DMS 273 treated with DMSO at 0.1 percent for 48 hours (cell line): ENCODE measurements at places on chromosomes 3 and 15.

GRCh38 chr3:180036671-180037455 lies at the start of gene PEX5L:
TSS of gene PEX5L (minus strand) at chr3:180036937. CDS start at chr3:180036599, 338 bp downstream.
- peak; percentile 61 for DNase-seq

DNA sequence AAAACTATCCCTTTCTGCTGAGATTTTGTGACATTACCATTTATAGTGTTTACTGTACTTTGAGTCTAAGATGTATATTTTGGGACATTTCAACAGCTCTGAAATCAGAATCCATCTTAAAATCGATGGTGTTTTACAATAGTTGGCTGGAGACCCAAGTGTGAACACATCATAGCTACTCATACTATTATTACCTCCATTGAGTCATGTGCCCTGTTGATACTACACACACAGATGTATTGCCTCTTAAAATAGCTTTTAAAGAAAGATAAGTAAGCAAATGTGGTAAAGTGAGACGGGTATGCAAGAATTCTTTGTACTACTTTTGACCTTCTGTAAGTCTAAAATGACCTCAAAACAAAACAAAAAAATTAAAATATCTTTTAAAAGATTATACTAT lies 6.7 kb downstream of the LMOD3 start:
- DNase-seq: no peak

- no peak for DNase-seq
Observed at GRCh38 chr15:65037309-65037708, 7.9 kb upstream of the MTFMT start.

DNA sequence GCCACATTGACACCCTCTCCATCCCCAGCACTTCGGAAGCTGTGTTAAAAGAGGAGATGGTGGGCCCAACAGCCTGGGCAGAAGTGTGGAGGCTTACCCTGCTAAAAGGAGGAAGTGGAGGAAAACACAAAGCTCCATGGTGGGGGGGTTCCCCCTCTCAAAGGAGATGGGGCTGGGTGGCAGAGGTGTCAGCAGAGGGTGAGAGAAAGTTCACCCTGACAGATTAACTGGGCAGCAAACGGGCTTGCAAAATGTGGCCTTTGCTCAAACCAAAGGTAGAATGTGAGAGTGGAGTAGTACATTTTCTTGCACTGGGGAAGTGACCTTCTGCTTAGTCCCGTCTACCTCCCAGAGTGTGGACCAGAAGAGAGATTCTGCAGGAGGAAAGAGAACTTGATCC lies 44.7 kb downstream of the MYO1E start:
- no peak for DNase-seq

- DNase-seq: no peak
Observed at GRCh38 chr15:63114465-63114864, 7.2 kb upstream of the LACTB start.

GRCh38 chr3:94406595-94406994 lies 343.7 kb downstream of the NSUN3 start:
- DNase-seq: no peak
